ENCODE measurements at places on chromosomes 2 and 18.

GRCh38 chr2:122063716-122064115 is 308.3 kb downstream of the TSN start:
- DNase-seq, result peak; percentile 5

- DNase-seq, result no peak
These were observed 16.2 kb upstream of the GLI2 start for GRCh38 chr2:120719491-120719890.

GRCh38 chr2:20035955-20036666 is 15.3 kb downstream of the LAPTM4A start:
- DNase-seq, result no peak

GRCh38 chr2:172434821-172435605 is 7.6 kb downstream of the ITGA6 start:
- DNase-seq, result peak; percentile 18

GRCh38 chr18:42925036-42925435 is 190.4 kb downstream of the RIT2 start:
- DNase-seq, result no peak

DNA sequence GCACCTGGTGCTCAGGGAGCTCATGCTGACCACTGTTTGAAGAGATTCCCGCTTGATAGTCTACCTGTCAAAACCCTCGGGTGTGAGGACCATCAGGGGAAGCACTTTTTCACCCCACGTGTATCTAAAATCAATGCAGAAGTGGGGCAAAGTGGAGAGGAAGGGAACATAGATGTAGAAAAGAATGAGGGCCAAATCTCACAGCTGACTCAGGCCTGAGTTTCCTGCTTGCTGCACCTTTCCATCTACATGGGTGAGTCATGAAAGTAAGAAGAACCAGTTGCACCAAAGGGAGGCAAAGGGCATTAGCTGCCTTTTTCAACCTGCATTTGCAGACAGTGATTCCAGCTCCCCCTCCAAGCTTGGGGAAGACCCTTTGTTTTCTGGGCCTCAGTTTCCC is 100.2 kb upstream of the MYCN start:
- DNase-seq, result no peak

GRCh38 chr2:231926761-231927565 is 767 bp upstream of the NPPC start:
- DNase-seq, result peak; percentile 6

DNA sequence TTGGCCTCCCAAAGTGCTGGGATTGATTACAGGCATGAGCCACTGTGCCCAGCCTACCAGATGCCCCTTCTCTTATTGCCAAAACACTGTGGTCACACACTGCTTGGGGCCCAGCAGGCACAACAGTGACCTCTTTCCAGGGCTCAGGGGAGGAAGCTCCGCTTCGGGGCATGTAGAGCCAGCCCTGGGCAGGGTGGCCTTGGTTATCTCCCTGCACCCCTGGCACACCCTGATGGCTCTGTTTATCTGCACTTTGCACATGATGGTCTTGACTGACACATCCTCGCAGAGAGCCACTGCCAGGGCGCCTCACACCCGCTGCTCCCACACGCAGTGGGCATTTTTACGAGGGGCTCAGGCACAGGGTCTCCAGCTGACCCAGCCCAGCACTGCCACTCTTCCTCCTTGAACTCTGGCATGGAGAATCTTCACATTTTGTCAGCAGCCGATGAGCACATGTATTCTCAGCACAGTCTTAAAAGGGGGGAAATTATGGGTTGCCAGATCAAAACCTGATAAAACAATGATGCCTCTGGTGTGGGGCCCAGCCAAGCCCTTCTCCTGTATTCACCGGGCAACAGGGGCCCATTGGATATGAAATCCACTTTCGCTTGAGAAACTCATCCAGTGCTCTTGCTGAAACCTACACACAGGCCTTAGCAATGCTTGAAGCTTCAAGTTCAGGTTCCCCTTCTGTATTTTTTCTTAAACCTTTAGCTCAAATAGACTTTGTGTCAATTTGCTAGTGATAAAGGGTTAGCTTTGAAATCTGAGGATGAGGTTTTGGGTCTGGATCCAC is 5.9 kb downstream of the GYPC start:
- DNase-seq, result no peak

- no peak for DNase-seq
These were observed 31.0 kb upstream of the SPATS2L start for GRCh38 chr2:200275295-200276013.

All from IMR-90 (cell line).